ENCODE measurements at places on chromosomes 1 and 21.
A peak's percentile ranks its signal among the peaks of the same experiment; 100 is the strongest.

GRCh38 chr1:220335668-220336067 is 63.4 kb upstream of the RAB3GAP2 start:
- DNase-seq = peak; percentile 13

DNA sequence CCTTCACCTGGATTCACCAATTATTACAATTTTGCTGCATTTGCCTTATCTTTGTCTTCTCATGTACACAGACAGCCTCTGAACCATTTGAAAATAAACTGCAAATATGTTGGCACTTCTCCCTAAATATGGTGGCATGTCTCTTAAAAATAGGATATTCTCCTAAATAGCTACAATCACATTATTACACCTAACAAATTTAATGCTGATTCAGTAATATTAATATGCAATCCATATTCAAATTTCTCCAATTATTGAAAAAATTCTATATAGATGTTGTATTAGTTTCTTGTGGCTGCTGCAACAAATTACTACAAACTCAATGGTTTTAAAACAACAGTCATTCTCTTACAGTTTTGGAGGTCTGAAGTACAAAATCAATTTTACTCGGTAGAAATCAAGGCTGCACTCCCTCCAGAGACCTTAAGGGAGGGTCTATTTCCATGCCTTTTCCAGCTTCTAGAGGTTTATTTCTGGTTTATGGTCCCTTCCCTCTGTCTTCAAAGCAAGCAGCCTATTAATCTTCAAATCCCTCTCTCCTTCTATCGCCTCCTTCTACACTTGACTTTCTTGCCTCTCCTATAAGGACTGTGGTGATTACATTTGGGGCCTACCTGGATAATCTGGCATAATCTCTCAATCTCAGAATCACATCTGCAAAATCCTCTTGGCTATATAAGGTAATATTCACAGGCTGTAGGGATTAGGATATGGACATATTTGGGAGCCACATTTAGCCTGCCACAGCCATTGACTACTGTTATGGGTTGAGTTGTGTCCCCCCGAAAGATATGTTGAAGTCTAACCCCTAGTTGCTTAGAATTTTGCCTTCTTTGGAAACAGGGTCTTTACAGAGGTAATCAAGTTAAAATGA is 52.5 kb upstream of the BOLA1 start:
- DNase-seq = no peak

DNA sequence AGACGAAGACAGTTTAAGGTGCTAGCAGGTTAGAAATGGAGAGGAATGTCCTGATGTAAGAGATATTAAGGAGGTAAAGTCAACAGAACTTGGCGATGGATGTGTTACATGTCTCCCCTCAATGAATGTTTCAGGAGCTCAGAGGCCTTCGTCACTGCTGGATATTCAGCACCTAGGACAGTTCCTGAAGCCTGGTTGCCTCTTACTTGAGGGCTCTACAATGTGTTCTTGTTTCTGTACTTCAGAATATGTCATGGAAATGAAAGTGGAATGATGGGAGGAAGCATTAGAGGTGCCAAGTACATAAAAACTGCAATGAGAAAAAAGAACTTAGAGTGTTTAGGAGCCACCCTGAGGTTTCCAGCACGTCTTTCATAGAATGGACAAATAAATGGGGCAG is 17.7 kb downstream of the TNR start:
- peak; percentile 8 for DNase-seq

DNA sequence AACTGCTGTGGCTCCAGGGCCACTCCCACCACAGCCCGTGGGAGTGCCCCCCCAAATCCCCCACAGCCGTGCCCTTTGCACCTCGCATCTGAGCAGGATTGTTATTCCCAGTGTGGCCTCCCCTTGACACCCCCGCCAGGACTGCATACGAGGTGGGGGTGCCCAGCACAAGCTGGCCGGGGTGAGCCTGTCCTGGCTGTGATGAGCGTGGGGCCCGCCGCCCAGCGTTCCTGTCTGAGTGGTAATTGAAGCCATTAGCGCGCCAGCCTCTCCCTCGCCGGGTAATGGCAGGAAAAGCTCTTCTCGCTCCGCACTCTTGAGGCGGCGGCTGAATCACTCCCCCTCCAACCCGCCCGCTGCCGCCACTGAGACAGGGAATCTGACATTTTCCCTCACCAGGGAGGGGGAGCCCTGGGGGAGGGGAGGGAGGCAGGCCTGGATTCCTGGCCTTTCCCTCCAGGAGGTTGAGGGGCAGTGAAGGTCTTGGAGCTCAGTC is 27.7 kb downstream of the PTPRF start:
- no peak for DNase-seq

DNA sequence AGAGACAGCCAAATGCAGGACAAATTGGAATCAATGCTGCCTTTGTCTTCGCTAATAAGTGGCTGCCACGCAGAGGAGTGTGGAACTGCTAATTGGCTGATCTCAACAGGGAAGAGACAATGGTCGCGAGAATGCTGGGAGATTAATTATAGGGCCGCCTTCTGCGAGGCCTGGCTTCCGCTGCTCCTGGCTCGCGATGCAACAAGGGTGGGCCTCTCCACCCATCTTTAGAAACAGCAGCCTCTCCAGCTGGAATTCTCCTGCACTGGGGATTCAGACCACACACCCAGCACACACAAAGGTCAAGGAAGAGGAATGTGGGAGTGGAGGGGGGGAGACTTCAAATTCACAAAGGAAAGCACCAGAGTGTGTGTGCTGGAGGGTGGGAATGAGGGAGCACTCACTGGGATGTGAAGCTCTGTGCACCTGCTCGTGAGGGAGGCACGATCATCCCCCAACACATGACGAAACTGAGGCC is 200.7 kb upstream of the GRIK3 start:
- DNase-seq = no peak

DNA sequence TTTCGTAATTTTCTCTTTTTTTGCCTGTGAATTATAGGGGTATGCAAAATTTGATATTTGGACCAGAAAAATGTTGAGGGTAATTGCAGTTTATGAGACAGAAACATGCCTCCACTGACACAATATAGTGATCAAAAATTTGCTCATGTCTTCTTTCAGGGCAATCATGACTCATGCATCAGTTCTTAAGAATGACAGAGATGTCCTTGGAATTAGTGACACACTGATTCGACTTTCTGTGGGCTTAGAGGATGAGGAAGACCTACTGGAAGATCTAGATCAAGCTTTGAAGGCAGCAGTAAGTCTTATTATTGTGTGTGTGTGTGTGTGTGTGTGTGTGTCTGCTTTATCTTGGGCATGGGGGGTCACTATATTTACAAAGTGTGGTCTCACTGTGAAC is 27.5 kb downstream of the CTH start:
- DNase-seq = no peak

DNA sequence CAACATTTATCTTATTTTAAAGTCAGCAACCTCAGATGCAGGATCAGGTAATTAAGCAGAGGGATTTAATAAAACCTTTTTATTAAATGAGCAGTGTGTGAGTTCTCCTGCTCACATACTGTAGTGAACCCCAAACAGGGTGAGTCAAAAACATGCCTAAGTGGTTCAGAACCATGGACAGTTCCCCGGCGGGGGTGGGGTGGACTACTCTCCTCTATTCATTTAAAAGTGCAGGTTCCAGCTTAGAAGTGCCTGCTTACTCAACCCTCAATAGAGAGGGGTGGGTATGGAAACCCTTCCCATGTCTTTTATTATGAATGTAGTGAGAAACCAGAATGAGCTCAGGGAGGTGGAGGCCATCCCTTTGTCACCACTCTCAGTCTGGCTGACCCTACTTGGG is 397.9 kb downstream of the HHAT start:
- peak; percentile 37 for DNase-seq

DNA sequence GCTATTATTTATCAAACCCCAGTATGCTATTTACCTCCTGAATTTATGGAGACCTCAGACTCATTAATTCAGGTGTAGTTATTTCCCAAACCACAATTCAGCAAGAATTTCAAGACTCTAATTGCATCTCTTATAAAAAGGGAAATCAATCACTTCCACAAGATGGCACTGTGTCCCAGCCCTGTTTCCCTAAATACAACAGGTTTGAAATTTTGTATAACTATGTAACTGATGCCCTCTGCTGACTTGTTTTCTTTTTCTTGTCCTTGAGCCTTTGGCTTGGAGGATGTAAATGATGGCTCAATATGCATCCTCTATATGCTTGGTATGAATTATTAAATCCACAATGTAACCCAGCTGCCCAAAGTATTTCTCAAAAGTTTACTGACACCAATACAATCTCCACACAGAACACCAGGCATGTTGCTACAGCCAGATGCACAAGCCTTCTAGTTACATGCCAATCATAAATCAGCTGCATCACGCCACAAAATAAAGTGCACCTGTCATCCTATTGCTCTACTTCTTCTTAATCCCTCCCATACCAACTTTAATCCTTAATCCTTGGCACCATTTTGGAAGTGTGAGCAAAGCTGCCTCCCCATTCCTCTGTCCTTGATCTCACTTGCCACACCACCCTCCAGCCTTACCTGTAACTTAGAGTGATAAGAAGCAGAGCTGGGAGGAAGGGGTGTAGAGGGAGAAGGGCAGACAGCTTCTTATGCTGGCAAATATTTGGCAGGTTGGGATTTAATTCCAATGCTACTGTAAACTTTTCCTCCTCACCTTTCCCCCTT is 9.0 kb downstream of the C1orf105 start:
- DNase-seq = peak; percentile 63

- DNase-seq = no peak
Measured at GRCh38 chr1:52532731-52533327, 20.1 kb downstream of the TUT4 start.

DNA sequence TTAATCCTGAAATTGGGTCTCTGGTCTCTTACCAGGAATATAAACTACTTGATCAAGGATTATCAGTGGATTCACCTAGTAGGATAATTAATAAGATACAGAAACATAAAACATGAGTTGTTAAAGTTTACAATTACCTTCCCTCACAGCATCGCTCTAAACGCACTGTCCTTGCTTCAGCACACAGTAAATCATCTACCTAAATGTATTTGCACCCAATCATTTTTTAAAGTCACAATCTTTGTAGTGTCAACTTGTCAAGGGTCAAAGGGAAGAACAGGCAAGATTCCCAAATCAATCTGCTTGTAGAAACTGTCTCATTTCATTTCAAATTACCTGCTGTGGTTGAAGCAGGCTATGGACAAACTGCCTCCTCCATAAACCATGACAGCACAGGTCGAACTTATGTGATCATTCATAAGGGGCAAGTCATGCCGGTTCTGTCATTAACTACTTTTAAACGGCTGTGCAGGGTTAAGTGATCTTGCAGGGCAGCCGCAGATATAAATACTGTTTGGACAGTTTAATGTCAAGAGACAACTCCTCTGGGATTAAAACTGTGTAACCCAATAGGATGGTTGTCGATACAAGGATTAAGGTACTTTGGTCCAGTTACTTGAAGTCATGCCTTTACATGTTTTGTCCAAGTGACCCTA is 93.6 kb downstream of the ZNF281 start:
- DNase-seq = no peak

DNA sequence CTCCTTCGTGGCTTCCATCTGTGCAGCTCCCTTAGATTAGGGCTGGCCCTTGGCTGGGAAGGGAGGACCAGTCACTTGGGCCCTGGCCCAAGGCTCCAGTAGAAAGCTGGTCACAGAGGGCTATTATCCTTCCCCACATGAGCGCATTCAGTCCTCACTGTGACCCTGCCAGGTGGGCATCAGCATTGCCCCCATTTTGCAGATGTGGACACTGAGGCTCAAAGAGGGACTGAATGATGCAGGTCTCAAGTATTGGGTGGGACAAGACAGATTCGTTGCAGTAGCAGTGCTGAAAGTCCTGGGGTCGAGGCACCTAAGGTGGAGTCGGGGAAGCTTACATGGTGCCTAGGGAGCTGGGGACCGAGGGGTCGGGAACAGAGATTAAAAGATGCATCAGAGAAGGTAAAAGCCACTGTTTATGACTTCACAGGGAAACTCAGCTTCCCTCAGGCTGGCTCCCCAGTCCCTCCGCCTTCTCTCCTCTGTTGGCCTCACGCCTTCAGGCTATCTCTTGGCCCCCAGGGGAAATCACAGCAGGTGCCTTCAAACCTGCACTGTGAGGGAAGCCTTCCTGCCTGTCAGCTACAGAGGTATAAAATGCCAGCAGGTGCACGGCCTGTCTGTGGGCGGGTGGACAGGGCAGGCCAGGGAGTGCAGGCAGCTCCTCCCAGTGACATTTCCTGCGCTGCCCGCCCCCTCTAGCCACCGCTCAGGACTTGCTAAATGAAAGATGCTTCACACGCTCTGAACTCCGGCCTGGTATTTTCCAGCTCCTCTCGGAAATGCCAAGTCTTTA is 178.4 kb downstream of the GRIK3 start:
- DNase-seq = peak; percentile 23

GRCh38 chr1:41498804-41499203 is 14.3 kb upstream of the EDN2 start:
- DNase-seq = peak; percentile 82

DNA sequence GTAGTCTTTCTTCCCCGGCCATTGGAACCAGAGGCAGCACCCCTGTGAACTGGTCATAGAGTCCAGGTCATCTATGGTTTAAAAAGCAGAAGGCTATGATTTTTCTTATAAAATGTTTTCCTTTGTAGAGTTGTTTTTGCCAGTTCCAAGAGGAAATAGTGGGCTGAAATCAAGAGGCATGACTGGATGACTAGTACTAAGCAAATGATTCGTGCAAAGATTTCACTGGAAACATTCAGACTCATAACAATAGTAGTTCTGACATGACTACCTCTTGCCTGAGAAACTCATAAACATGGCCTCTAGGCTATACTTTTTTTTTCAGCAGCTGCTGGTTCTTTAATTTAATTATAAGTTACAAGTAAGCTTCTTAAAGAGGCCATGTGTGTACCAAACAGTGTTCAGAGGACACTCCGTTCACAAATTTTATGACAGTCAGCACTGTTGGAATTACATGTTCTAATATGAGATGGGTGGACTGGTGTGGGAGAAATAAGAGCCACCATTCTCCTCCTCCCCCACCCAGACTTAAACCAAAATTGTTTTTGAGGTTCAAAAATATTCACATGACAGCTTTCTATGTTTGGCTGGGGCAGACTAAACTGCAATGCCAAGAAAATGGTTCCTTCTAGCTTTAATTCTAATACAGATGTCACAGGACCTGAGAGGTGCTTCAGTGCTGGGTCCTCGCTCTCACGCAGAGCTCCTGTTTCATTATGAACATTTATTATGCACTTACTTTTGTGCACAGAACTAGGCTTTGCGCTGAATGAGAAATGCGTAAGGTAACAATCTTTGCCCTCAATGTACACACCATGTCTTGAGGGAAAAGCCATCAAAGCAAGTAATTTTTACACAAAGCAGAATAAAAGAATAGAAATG is 147.5 kb downstream of the ZC3H11B start:
- DNase-seq = no peak

GRCh38 chr1:166328956-166329355 is 162.2 kb upstream of the FAM78B start:
- no peak for DNase-seq

All from Daoy (cell line).